ENCODE measurements at places on chromosomes 2 and 18. TPM values are rescaled to one million over a fixed set of nuclear protein-coding genes. Genes with fewer than 3 reads are reported as not detected.

- DNase-seq = no peak
Observed at GRCh38 chr2:210539578-210540416, 16.6 kb upstream of the CPS1 start.

- DNase-seq = no peak
Observed at GRCh38 chr18:45325778-45326177, 289.5 kb upstream of the SLC14A2 start.

- DNase-seq = no peak
Observed at GRCh38 chr2:1781291-1782080, 37.2 kb upstream of the PXDN start.

- no peak for DNase-seq
Observed at GRCh38 chr2:1813371-1813770, 69.1 kb upstream of the PXDN start.

- DNase-seq = no peak
Observed at GRCh38 chr2:46393865-46394264, 85.5 kb upstream of the TMEM247 start.

DNA sequence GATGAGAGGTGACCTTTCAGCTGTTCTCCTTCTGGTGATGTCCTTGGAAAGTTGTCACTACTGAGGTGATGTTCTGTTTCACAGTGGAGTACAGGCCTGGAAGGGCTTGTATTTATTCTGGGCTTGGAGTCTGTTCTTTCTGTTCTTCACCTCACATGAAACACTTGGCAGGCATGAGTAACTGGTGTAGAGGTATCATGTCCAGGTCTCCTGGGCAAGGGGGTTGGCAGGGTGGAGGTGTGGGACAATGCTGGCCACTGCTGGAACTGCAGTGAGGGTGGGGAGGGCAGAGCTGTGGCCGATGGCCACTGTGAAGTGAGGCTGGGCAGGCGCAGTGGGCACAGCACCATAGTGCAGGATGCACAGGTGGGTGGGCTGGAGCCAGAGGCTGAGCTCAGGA lies 35.4 kb downstream of the PLEKHB2 start:
- DNase-seq = no peak

SERPINB11 gene
- not detected for polyA plus RNA-seq

Measured in left kidney (tissue), 8 donors.